Mammary microvascular endothelial cell (primary cell): ENCODE measurements at places on chromosomes 5 and 9. TPM values are rescaled to one million over a fixed set of nuclear protein-coding genes. Genes with fewer than 3 reads are reported as not detected.

Gene CCNJL
- total RNA-seq, result 4.9 and 5.6 TPM in 2 replicates

Gene INSL4
- not detected in 2 replicates for total RNA-seq

Gene SPTLC1
- total RNA-seq, result 81.4 and 91.0 TPM in 2 replicates

Gene IL9
- not detected in 2 replicates for total RNA-seq

Gene FAM163B
- total RNA-seq, result not detected in 2 replicates

Gene CLIC3
- total RNA-seq, result 0.40 TPM in 1 of 2 replicates, not detected in the other

Gene TLE1
- total RNA-seq, result 33.1 and 41.6 TPM in 2 replicates

Gene WDR55
- total RNA-seq, result 20.2 and 20.4 TPM in 2 replicates

Gene PCDHB15
- 0.15 and 0.40 TPM in 2 replicates for total RNA-seq

Gene FAM219A
- total RNA-seq, result 26.9 and 32.8 TPM in 2 replicates

Gene PCAT7
- not detected in 2 replicates for total RNA-seq

Gene GALNT12
- total RNA-seq, result 15.6 and 16.4 TPM in 2 replicates

Gene CER1
- not detected in 2 replicates for total RNA-seq

Gene RNF183
- not detected in 2 replicates for total RNA-seq

Gene GDA
- 2.7 TPM in 2 replicates for total RNA-seq

Gene PAPPA
- 0.07 and 0.25 TPM in 2 replicates for total RNA-seq

Gene CDK9
- 82.7 and 84.3 TPM in 2 replicates for total RNA-seq

Gene EXD3
- total RNA-seq, result 7.2 and 8.2 TPM in 2 replicates

Gene TMOD1
- 0.60 and 1.1 TPM in 2 replicates for total RNA-seq

Gene DNAH5
- 1.1 and 1.3 TPM in 2 replicates for total RNA-seq

Gene GRM6
- total RNA-seq, result not detected in 2 replicates

Gene HTR1A
- total RNA-seq, result not detected in 2 replicates

Gene HSPA4
- total RNA-seq, result 93.0 and 106 TPM in 2 replicates

Gene KIF12
- total RNA-seq, result 0.80 and 0.94 TPM in 2 replicates

Gene POU5F2
- 0.07 and 0.15 TPM in 2 replicates for total RNA-seq

Gene RASEF
- total RNA-seq, result under 0.01 TPM in 1 of 2 replicates, not detected in the other

Gene ACTBL2
- total RNA-seq, result 0.10 TPM in 1 of 2 replicates, not detected in the other

Gene LRRC19
- not detected in 2 replicates for total RNA-seq

Gene CARD9
- total RNA-seq, result under 0.01 and 0.60 TPM in 2 replicates

Gene SAPCD2
- total RNA-seq, result 28.1 and 30.2 TPM in 2 replicates

Gene GLRA1
- not detected in 2 replicates for total RNA-seq
